GM04503 (cell line): ENCODE measurements at places on chromosomes 2 and 18.

DNA sequence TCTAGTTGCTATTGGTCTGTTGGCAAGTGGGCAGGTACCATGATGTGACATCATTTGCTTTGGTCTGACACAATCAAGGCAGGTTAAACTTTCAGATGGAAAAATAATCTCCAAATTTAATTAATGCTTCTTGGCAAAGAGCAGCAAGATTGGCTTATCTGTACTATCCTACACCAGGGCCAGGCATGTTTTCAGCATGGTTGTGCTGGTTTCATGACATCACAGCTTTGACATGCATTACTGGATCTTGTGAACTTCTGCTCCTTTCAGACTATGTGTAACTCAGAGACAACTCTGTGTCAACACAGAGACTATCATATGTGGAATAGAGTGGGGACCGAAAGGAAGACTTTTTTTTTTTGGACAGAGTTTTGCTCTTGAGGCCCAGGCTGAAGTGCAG lies 520.5 kb downstream of the TDRD15 start:
- no peak for DNase-seq

GRCh38 chr18:48038636-48039035 lies 108.2 kb upstream of the SMAD2 start:
- DNase-seq, result no peak

GRCh38 chr2:127820080-127820668 lies 9.2 kb upstream of the WDR33 start:
- no peak for DNase-seq

- DNase-seq, result peak; percentile 16
Observed at GRCh38 chr18:45423659-45424058, 191.6 kb upstream of the SLC14A2 start.

- no peak for DNase-seq
Observed at GRCh38 chr2:174815526-174815925, 51.3 kb upstream of the CHRNA1 start.

DNA sequence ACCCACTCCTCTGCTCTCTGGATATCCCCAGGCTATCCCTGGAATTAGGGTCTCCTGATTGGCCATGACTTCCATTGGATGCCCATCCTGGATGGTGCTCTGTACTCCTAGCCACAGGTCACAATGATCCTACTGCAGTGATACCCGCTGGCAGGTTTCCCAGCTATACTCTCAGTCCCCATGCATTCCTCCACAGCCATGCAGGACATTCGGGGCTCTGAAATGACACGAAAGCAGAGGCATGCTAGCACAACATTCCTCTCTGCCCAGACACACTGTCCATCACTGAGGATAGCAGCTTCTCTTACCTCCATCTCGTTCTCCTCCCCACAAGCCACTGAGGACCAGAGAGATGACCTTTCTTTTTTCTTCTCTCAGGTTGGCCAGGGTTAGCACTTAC lies 51.7 kb upstream of the SPATS2L start:
- no peak for DNase-seq

- DNase-seq, result no peak
Observed at GRCh38 chr18:62989195-62989594, 273.9 kb downstream of the PHLPP1 start.

GRCh38 chr2:76429374-76429773 lies 718.7 kb upstream of the GCFC2 start:
- DNase-seq, result no peak

DNA sequence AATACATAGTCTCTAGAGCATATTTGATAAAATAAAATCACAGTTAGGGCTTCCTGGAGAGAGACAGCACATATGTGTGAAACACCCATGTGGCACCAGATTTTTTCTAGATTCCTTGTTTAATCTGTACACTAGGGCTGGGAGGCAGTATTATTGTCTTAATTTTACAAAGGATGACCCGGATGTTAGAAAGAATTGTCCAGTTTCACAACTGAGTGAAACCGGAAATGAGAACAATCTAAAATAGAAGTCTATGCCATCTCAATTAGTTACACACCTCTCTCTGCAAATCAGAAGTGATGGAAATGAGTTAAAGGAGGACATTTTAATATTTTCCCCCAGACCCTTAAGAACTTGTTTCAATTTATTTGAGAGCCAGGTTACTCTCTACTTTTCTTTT lies 463.7 kb upstream of the DSEL start:
- no peak for DNase-seq

DNA sequence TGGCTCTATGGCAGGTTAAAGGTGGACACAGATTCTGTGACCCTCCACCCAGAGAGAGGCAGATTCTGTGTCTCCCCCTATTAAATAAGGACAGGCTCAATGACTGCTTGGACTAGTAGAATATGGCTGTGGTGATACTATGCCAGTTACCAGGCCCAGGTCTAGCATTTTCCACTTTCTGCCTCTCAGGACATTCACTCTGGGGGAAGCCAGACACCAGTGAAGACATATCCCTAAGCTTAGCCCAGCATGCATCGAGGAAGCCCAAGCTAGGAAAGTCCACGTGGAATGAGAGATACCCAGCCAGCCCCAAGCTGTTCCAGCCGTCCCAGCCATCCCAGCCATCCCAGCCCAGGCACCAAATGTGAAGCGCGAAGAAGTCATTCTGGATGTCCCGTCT lies 40.3 kb downstream of the ST6GAL2 start:
- DNase-seq, result no peak

DNA sequence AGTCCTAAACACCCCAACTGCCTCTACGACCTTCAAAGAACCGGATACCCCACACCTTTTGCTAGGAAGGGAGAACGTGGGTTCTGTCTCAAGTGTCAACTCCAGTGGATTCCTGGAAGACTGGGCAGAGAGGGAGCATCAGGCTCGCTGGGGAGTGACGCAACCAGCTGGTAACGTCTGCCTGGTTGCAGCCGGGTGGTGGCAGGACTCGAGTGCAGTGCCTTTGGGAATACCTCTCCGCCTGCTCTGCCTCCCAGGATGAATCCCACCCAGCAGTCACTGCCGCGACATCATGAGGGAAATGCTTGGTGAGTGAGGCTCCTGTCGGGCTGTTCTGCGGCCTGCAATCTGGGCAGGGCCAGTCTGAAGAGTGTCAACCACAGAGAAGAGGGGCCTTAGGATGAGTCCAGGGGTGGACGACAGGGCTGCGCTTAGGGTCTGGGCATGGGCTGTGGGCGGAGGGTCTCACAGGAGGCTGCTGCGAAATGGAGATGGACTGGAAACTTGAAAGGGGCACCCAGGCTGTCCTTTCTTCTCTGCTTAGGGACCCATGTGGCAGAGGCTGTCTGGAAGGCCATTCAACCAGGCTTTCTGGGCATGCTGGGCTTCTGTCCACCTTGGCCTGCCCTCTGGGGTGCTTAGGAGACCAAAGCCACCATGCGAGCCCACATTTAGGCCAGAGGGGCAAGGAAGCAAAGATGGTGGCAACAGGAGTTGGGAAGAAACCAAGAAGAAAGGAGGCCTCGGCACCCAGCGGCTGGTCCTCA lies 12.9 kb downstream of the GPR17 start:
- no peak for DNase-seq

DNA sequence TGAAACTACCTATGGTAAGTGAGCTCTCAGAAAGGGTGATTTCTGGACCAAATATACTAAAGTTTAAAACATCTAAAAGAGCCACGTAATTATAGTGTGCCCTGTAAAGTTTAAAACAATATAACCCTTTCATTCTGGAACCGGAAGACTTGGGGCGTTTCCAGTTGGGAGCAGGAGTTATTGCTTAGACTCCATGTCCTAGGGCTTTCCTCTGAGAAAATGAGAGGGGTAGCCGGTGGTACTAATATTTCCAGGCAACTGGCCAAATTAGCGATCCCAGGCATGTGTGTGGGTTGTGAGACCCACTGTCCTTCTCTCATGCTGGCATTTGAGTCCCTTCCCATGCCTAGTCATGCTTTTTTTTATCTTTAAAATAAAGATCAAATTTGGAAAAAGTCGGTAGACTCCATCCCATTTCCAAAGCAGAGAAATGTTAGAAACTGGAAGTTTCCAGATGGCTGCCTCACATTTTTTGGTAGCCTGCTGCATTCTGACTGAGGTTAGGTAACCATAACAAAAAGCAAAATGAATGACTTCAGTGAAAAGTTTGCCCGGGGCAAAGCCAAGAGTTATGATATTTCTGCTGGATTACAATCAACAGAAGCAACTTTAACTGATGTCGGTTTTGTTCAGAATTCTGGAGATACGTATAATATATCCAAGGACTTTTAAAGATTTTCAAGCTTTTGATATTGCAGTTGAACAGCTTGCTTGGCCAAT lies 227.4 kb downstream of the SS18 start:
- DNase-seq, result peak; percentile 12

DNA sequence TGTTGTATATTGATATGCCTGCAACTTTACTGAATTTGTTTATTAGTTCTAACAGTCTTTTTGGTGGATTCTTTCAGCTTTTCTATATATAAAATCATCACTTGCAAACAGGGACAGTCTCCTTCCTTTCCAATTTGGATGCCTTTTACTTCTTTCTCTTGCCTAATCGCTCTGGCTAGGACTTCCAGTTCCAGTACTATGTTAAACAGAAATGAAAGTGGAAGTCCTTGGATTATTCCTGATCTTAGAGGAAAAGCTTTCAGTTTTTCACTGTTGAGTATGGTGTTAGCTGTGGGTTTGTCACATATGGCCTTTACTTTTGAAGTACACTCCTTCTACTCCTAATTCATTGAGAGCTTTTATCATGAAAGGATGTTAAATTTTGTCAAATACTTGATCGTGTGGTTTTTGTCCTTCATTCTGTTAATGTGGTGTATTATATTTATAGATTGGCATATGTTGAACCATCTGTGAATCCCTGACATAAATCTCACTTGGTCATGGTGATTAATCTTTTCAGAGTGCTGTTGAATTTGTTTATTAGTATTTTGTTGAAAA lies 52.9 kb downstream of the REL start:
- no peak for DNase-seq

GRCh38 chr18:62080172-62080900 lies 106.5 kb downstream of the PIGN start:
- DNase-seq, result no peak

DNA sequence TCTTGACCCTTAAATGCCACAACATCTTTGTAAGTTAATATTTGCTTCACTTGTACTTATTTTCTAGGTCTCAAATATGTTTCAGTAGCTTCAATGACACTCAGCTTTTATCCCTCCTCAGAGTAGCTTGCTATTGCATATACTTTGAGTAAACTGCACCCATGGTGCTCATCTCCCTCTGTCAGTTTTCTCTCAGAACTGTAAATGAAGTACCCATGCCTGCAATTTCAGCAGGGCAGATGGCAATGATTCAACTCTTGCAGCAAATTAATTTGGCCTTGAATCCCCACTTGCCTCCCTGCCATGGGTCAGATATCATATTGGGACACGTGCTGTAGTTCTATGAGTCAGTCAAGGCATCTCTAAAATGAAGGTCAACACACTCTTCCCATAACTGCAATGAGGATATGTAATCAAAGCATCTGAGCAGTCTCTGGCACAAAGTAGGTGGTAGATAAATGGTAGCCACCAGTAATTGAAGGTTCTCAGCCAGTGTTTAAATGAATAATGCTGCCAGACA lies 225.8 kb downstream of the PIEZO2 start:
- DNase-seq, result no peak

DNA sequence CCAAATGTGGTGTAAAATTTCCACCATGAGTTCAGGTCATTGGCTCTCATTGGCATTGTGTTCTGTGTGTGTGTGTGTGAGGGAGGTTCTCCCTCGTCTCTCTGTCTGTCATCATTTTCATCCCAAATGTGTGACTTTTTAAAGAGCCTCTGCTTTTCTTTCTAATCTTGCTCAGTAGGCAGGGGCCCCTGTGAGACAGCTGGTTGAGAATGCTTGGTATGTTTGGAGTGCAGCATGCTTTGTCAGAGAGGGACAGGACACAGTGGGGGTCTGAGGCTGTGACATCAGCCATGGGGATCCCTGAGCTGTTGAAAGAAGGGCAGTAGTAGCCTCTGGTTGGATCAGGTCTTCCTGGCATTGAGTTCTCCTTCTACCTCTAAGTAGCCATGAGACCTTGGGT lies 10.6 kb downstream of the PTPRM start:
- peak; percentile 63 for DNase-seq

DNA sequence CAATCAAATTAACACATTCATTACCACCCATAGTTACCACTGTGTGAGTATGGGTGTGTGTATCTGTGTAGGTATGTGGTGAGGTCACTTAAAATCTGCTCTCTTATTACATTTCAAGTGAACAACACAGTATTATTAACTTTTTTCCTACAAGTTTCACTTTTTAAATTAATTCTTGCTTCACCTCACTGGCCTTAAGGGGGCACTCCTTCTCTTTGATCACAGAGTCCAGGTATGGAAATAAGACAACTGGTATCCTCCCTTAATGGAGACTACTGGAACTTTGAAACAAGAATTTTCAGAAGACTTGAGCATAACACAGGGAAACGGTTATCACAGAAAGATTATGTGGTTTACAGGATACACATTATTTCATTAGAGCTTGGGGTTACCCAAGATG lies 255.8 kb downstream of the ASXL3 start:
- DNase-seq, result no peak

DNA sequence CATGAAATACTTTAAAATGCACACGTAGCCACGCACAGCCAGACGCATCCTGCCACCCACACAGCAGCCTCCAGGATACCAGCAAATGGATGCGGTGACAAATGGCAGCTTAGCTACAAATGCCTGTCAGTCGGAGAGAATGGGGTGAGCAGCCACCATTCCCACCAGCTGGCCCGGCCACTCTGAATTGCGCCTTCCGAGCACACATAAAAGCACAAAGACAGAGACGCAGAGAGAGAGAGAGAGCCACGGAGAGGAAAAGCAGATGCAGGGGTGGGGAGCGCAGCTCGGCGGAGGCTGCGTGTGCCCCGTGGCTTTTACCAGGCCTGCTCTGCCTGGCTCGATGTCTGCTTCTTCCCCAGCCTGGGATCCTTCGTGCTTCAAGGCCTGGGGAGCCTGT lies 4.1 kb downstream of the INHBB start:
- no peak for DNase-seq

- no peak for DNase-seq
Observed at GRCh38 chr18:49966090-49966489, 152.8 kb upstream of the ACAA2 start.

GRCh38 chr2:73984922-73985307 lies 205 bp downstream of the TET3 start:
- no peak for DNase-seq

- DNase-seq, result no peak
Observed at GRCh38 chr2:231854616-231855125, 68.4 kb downstream of the COPS7B start.

GRCh38 chr2:97728091-97728731 lies 14.8 kb downstream of the ZAP70 start:
- peak; percentile 11 for DNase-seq

- peak; percentile 37 for DNase-seq
Observed at GRCh38 chr2:85999061-85999831, 106.4 kb downstream of the POLR1A start.

- DNase-seq, result peak; percentile 82
Observed at GRCh38 chr2:235347691-235348090, 146.2 kb upstream of the AGAP1 start.
